ENCODE measurements at places on chromosomes 5 and 9.
A peak's percentile ranks its signal among the peaks of the same experiment; 100 is the strongest.

- no peak for DNase-seq
Measured at GRCh38 chr9:91680106-91680505, 256.5 kb upstream of the NFIL3 start.

DNA sequence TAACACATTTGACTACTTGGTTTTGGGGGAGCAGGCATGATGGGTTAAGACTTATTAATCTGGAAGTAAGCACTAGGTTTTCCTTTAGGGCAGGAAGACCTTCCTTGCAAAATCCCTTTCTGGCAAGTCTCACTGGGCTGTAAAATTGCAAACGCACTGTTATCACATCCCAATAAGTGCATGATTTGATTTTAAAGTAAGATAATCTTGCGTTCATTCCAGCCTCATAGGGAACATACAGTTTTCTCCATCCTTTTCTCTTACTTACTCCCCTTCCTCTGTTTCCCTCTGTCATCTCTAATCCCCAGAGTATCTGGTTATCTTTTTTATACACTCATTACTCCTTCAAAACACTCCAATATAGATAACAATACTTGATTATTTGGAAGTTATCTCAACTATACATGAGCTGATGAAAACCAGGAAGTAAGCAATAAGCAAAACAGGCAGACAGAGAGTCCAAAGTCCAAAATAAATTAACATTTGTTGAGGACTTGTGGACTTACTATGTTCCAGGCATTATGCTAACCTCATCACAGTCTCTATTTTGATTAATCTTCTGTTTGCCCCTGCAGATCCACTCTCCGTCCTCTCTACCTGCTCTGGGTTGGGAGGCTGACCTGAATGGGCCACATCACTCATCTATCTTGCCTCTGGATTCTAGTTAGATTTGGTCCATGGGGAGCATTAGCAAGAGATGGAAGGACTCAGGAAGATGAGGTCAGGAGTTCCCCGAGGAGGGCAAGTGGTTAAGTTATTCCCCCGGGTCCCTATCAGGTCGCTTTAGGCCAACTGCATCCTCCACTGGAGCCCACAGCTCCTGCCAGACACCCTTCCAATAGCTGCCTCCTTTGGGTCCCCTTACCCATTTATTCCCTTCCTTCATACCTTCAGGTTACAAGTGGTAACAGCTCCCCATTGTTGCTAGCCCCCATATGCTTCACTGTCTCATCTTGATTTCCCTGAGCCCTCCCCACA lies 60.2 kb downstream of the SLC22A5 start:
- DNase-seq: no peak

DNA sequence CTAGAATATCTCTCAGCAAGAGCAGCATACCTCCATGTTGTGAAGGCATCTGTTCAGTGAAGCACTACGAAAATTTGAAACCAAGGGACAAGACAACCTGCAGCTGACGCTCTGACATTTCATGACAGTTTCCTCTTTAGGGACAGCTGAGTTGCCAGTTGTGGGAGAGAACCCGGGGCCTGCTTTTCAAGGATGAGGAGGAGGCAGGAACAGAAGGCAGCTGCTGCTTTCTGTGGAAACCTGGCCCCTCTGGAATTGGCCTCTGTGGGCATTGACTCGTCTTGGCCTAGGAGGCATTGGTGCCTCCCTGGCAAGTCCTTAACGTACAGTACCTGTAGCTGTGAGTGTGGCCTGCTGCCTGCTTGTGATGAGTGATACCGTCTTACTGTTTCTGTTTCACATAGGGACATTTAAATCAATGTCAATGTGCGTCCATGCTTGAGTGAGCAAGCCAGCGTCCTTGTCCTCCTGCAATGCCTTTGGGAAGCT lies 21.6 kb downstream of the SLC46A2 start:
- no peak for DNase-seq

GRCh38 chr5:83026930-83027687 lies 50.1 kb downstream of the TMEM167A start:
- no peak for DNase-seq

GRCh38 chr9:137319011-137319738 lies 17.1 kb upstream of the NRARP start:
- DNase-seq: peak; percentile 74

DNA sequence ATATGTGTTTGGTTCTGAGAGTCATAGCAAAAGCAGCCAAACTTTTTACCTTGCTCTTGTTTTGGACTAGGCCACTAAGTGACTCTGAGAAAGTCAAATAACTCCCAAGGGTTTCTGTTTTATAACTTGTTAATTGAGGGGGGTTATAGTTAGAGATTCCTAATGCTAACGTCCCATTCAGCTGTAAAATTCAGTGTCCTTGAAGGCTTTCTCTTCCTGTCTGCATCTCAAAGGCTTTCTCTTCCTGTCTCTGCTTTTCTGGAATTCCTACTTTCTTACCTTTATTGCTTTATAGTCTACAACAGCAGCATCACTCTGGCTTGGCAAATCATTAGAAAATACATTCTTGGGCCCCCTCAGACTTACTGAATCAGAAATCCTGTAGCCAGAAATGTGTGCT lies 479.5 kb upstream of the SEMA6A start:
- DNase-seq: no peak

- no peak for DNase-seq
Measured at GRCh38 chr5:176644878-176645670, 2.2 kb upstream of the TSPAN17 start.

DNA sequence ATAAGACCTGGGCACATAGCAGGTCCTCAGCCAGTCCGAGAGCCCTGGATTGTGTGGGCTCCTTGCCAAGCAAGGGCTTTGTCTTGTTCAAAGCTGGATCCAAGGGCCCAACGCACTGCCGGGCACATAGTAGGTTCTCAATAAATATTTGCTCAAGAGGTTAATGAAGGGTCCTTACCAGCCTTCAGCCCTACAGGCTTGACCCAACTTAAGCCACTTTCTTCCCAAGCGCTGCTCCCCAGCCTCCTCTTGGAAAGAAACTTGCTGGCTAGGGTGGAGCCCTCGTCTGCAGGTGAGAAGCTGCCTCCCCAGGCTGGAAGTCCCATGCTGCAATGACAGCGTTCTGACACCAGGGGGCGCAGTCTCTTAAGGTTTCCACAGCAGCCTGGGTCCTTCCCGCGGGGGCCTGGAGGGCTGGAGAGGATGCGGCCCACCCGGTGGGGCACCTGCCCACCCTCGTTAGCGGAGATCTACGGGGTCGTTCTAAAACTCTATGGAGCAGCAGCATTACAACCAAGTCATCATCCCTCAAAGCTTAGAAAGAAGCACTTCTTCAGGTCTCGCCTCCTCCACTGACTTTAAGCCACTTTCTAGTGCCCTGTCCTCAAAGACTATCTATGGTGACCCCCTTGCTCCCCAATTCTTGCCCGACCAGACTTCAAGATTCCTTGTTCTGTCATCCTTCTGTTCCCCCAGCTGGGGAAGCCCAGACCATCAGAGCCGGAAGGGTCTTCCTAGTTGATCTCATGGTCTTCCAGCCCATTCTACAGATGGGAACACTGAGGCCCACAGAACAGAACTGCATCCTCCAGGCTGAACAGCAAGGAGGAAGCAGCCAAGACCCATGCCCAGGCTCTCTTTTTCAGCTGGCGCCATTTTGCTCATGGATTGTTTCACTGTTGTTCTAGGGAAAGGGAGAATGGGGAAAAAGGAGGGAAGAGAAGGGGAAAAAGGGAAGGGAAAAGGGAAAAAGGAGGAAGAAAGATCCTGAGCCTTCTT lies 115.4 kb downstream of the LHX2 start:
- peak; percentile 44 for DNase-seq

DNA sequence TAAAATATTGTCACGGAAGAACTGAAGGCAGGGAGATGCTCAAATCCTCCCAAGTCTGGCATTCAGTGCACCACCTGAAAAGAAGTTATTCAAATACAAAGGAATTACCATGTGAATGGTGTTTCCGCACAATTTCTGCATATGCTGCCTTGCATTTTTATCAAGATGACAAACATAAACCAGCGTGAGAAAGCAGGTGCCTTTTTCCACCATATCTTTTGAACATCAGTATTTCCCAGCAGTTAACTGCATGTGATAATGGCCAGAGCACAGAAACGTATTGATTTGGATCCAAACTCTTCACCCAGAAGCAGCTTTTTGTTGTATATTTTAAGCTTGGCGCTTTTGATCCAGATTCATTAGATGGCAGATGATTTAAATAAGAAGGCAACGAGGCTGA lies 808.0 kb downstream of the TLE1 start:
- DNase-seq: no peak

GRCh38 chr5:129241755-129242154 lies 147.2 kb downstream of the ISOC1 start:
- no peak for DNase-seq

- DNase-seq: no peak
Measured at GRCh38 chr9:4317681-4318080, 17.8 kb upstream of the GLIS3 start.

DNA sequence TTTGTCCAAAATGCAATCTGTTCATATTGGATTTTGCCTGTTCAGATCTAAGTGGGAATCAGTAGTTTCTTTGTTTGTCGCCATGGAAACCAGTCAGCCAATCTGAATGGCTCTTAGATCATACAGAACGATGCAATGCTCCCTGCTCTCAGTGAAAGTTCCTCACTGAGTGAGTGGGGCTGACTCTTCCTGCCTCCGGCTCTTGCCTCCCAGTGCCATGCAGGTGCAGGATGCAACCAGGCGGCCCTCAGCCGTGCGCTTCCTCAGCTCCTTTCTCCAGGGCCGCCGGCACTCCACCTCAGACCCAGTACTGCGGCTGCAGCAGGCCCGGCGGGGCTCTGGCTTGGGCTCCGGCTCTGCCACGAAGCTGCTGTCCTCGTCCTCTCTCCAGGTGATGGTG lies at the start of gene PTPDC1:
TSS of gene PTPDC1 (plus strand) at position 151 of the 400 bp plus-strand sequence. CDS start at position 218, 67 bp downstream.
- peak; percentile 38 for DNase-seq

- no peak for DNase-seq
Measured at GRCh38 chr5:133848341-133848811, 120.0 kb downstream of the C5orf15 start.

Data from foreskin fibroblast (primary cell).